Karpas-422 (cell line): ENCODE measurements at places on chromosomes 16 and 17. TPM values are rescaled to one million over a fixed set of nuclear protein-coding genes. Genes with fewer than 3 reads are reported as not detected.

GRCh38 chr16:85709766-85710585 lies 21.2 kb upstream of the GINS2 start:
- DNase-seq = no peak

DNA sequence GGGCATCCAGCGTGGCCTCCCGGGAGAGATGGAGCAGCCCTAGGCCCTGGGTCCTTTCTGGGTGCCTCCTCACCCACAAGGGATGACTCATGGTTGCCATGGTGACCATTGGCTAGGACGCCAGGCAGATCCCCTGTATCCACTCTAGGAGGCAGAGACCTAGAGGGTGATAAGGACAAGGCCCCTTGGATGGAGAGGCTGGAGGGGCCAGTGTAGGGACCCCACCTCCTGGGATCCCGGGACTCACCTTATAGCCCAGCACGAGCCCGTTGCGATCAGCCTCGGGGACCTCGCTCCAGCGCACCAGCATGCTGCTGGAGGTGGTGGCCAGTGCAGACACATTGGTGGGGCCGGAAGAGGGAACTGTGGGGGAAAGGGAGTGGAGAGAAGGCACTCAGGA lies 82.2 kb upstream of the CDC42EP4 start:
- no peak for DNase-seq

DNA sequence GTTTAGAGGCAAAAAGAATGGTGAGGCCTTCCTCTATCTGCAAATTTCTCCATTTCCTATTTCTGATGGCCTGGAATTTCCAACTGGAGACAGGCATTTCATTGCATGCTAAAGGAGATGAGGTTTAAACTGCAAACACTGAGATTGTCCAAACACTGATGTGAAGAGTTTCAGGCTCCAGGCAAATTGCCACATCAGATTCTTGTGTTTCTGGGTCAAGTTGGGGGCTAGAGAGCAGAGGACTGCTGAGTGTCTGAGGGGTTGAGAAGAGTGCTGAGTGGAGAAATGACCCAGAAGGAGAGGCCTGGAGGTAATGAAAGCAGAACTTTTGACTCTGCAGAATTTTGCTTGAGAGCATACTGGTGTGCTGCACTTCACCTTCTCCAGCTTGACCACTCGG lies 216.7 kb upstream of the MPHOSPH6 start:
- DNase-seq = no peak

GRCh38 chr16:28865001-28865688 lies 1.5 kb downstream of the SH2B1 start:
- no peak for DNase-seq

DNA sequence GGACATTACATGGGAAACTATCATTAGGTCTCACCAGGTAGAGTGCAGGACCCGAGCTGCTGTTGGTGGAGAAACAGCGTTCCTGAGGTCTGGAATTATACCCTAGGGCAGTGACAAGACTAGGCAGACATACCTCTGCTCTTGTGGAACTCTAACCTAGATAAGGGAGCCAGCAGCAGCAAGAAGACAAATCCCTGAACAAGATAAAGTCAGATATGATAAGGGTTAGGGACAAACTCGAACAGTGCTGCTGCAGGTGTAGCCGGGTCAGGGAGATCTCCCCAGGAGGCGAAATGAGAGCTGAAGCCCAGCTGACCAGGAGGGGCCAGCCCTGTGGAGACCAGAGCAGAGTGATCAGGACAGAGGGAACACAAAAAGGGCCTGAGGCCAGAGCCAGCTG lies 34.7 kb downstream of the ARSG start:
- DNase-seq = no peak

Gene CES1
- not detected in 2 replicates for total RNA-seq

Gene B3GNT9
- 1.4 and 1.8 TPM in 2 replicates for total RNA-seq

Gene TBC1D16
- total RNA-seq = 0.22 and 1.9 TPM in 2 replicates

Gene CCR7
- not detected in 2 replicates for total RNA-seq

GRCh38 chr16:31344712-31345111 lies 10.3 kb upstream of the ITGAX start:
- no peak for DNase-seq

Gene ATP2A1
- 0.75 and 4.4 TPM in 2 replicates for total RNA-seq

- DNase-seq = peak; percentile 45
Measured at GRCh38 chr16:48165961-48166578, 10.3 kb upstream of the ABCC12 start.

Gene OTOP3
- not detected in 2 replicates for total RNA-seq

DNA sequence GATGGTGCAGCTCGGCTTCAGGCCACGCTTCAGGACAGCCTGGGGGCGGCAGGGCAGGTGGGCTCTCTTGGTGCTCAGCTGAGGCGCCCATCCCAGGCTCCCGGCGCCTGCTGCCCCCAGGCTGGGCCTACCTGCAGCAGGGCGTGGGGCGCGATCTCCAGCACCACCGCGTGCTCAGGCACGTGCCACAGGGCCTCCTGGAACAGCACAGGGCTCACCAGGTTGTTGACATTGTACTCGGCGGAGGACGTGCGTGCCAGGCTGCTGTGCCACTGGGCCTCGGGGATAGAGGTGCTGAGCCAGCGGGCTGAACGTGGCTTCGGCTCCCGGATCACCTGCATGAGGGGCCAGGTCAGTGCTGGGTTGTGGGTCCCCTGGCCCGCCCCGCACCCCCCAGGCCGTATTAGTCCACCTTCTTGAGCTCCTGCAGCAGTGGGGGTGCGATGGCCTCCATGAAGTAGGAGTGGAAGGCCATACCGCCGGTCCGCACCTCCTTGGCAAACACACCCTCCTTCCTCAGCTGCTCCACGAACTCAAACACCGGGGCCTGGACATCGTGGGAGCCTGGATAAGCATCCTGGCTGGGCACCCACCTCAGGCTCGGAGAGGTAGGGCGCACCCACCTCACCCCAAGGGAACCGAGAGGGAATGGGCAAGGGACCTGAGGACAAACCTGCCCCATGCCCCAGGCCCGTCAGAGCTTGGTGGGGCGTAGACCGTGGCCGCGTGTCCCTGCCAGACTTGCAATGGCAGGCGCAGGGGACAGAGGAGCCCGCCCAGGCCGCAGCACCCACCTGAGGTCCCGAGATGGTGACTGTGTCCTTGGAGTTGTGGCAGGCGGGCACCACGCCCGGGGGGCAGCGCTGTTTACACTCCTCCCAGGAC lies 9.0 kb downstream of the FASN start:
- no peak for DNase-seq

DNA sequence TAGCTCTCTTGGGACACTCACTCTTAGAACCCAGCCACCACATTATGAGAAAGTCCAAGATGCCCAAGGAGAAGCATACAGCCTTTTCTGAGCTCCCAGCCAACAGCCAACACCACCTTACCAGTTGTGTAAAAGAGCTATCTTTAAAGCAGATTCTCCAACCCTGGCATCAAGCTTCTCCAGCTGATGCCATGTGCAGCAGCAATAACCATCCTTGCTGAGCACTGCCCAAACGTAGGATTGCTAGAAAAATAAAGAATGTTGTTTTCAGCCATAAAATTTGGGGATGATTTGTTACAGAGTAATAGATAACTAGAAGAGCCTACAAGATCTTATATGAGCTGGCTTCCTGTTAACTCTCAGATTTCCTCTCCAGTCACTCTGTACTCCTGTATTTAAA lies 443.7 kb upstream of the DYNLRB2 start:
- no peak for DNase-seq

Gene MSLN
- total RNA-seq = 0.47 TPM in 1 of 2 replicates, not detected in the other

Gene CRYBA1
- not detected in 2 replicates for total RNA-seq

DNA sequence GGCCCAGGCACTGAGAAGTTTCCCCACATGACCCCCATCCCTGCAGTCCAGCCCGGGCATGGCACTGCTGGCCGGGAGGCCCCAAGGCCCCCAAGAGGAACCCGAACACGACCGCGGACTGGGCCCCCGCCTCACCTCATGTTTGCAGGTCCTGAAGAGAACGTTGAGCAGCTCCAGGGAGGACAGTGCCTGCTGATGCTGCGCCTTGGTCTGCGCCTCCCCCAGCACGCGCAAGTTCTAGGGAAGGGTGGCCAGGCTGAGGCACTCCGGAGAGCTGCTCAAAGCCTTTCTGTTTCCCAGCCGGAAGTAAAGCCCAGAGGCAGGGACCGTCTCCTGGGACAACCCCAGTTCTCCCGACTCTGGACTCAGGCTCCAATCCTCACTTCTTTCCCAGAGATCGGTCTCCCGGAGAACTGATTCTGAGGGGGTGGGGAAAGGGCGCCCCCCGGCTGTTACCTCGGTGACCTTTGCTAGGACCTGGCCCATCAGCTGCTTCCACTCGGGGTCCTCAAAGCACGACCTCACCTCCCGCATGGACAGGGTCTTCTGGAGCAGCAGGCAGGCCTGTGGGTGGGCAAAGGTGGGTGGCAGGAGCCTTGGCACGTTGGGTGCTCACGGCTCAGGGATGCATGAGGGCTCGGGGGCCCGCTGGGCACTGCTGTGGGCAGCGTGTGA lies 13.7 kb downstream of the MYBBP1A start:
- DNase-seq = no peak

DNA sequence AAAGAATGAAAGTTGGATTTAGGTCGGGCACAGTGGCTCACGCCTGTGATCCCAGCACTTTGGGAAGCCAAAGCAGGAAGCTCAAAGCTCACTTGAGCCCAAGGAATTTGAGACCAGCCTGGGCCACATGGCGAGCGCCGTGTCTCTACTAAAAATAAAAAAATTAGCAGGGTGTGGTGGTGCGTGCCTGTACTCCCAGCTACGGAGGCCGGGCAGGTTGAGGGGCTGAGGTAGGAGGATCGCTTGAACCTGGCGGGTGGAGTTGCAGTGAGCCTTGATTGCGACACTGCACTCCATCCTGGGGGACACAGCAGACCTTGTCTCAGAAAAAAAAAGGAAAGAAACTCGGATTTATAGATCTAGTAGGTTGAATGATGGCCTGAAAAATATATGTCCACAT lies 37.4 kb upstream of the RPH3AL start:
- no peak for DNase-seq

GRCh38 chr16:87534030-87534653 lies 41.3 kb upstream of the ZCCHC14 start:
- no peak for DNase-seq

Gene SP6
- total RNA-seq = 0.04 TPM in 1 of 2 replicates, not detected in the other

- DNase-seq = no peak
Measured at GRCh38 chr16:19168371-19169081, 486 bp downstream of the SYT17 start.

- no peak for DNase-seq
Measured at GRCh38 chr17:32497431-32498205, 10.8 kb downstream of the CDK5R1 start.

Gene MT2A
- total RNA-seq = 292 and 385 TPM in 2 replicates

DNA sequence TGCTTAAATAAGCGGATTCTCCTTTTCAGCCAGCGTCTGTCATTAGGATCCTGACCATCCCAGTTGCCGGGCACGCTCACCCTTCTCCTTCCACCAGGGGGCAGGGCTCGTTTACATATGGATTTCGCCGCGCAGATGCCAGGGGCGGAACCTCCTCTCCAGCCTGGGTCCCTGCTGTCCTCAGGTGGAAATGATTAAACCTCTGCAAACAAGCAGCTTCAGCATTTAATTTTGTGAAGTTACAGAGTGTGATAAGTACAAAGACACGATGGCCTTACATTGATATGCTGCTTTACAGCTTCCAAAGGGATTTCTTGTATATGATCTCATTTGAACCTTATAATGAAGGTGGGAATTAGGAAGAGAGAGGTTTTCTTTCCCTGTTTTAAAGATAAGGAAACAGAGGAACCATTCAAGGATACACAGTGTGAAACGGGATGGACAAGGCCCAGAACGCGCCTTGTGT lies 3.9 kb upstream of the KRT28 start:
- peak; percentile 90 for DNase-seq
